Activated T-cell treated with anti-CD3 and anti-CD28 coated beads for 4 hours (primary cell): ENCODE measurements at places on chromosomes 4 and X.

GRCh38 chr4:111391829-111392228 lies 753.4 kb upstream of the FAM241A start:
- DNase-seq = no peak

DNA sequence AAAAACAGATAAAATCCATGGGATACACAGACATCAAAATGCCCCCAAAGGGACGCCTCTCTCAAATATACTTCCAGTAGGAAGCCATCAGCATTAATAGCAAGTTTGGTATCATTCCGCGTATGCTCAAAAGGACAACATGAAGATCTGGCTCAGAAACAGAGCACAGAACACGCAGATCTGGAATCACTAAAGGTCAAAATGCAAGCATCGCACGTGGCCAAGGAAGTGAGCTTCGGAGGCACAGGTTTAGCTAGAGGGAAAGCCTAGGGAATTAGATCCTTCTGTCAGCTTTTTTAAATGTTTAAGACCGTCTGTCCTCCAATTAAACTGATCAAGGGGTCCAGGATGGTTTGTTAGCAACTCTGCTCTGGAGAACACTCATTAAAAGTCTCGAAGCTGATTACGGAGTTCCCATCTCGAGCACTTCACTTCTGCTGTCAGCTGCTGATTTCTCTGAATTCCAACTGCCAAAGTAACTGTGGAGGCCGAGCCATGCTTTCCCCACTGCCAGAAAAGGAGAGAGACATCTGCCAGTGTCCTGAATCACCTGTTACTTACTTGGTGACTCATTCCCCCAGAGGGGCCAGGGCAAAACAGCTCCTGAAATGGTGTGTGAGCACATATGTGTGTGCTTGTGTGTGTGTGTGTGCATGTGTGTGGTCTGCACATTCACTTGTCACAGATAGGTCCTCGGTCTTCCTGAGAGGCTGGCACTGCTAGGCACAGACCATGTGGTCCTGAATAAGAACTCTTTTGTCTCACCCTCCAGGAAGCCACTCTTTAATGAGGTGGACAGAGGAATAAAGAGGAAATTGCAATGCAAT lies 177.7 kb upstream of the PPARGC1A start:
- no peak for DNase-seq

GRCh38 chr4:38076153-38076669 lies 116.0 kb downstream of the PTTG2 start:
- no peak for DNase-seq

DNA sequence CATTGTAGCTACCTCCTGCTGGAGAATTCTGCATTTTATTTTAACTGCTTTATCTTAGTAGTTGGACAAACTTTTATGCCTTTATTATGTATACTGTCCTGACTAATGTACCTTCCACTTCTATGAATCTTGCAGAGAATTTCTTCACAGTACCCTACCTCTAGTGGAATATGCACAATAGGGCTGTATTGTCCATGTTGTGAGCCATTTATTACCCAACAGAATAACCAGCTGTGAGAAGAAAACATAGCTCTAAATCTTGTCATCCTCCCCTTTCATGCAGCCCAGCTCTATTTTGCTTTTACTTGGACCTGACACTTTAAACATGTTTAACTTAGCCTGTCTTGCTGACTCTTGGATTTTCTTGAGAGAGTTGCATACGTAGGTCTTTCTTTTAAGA lies 56.2 kb downstream of the MCUB start:
- no peak for DNase-seq

DNA sequence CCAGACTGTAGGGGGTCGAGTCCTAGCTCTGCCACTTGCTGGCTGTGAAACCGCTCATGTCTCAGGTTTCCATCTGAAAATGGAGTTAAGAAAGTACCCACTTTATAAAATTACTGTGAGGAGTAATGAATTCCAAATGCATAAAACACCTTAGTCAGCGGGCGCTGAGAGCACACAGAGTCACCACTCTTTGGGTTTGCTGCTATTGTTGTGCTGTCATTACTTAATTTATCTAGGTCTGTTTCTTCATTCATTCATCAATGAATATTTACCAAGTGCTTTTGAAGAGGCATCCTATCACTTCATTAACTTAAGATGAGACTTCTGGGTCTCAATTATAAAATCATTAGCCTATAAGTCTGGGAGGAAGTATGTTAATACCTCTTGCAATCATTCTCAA lies 317.3 kb downstream of the FBXW7 start:
- no peak for DNase-seq

DNA sequence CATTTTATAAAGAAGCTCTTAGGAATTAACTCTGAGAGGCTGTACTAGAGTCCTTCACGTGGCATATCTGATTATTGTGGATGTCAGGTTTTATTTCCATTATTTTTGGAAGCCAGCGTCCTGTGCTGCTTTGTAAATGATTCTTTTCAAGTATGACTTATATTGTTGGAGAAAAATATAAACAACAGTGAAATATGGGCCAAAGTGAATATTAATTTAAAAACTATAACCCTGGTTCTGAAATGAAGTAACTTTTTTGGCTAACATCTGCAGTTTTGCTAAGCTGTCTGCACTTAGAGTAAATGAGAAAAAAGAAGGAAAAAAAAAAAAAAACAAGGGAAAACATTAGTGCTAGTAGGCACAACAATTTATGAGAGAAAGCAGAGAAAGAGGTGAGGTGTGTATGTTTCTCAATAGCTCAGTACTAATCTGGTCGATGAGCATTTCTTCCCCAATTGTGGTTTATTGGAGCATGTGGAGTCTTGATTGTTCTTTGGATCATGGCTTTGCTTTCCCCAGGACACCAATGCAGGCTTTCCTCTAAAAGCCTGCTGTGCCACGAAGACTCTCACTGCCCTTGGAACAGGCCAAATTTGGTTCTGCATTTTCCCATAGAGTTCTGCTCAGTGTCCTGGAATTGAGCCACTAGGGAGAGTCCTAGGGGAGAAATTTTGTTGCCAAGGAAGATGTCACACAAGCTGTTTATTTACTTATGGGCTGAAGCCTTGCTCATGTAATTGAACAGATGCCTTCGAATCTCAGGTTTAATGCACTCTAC lies 273.3 kb downstream of the DKK2 start:
- DNase-seq = no peak

DNA sequence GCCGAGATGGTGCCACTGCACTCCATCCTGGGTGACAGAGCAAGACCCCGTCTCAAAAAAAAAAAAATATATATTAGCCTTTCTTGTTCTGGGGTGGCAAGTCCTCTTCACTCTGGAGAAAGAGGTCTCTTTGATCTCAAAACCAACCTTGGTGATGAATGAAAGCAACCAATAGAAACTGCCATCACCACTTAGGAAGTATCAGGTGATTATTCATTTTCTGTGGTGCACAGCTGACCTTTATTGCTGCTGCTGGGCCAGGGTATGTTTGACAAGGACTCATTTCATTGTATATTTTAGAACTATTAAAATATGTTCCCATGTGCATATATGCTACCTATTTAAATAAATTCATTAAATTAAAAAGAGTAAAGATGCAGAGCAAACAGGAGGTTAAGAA lies 76.0 kb upstream of the KIT start:
- no peak for DNase-seq

DNA sequence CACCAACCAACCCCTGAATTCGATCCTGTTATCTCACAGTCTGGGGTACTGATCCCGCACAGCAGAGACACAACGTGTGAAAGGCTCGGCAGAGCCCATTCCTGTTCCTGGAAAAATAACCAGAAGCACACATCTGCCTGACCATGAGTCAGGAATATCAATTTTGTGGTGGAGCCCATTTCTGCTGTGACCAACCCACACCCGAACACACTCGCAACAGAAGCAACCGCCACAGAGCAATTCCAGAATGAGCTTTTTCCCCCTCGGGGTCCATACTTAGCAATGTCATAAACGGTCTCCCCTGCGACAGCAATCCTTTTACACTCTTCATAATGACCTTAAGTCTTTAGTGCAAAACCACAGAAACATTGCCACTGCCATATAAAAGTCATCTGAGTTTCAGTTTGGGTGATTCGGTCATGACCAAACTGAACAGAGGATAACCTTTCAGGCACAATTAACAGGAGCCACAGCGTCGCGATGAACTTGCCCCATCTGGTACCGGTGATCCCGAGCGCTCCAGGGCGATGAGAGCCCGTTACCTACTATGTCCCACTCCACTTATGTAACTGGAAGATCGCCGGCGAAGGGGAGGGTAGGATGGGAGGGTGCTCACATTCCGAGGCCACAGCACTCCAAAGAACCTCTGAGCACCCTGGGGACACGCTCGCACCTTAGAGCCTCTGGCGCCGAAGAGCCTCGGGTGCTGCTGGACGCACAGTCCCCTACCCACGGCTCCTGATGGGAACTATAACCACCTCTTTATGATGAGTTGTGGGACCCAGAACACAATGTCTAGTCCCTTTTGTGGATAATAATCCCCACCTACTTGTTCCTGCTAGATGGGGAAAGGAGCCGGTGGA lies 1.1 kb downstream of the MECP2 start:
- DNase-seq = no peak

- no peak for DNase-seq
Observed at GRCh38 chr4:124304941-124305340, 407.6 kb downstream of the ANKRD50 start.

GRCh38 chr4:23952258-23952657 lies 62.4 kb upstream of the PPARGC1A start:
- no peak for DNase-seq
